ENCODE measurements at places on chromosomes 2 and 18.

- no peak for DNase-seq
These were observed 48.3 kb downstream of the RHBDD1 start for GRCh38 chr2:226884166-226884565.

DNA sequence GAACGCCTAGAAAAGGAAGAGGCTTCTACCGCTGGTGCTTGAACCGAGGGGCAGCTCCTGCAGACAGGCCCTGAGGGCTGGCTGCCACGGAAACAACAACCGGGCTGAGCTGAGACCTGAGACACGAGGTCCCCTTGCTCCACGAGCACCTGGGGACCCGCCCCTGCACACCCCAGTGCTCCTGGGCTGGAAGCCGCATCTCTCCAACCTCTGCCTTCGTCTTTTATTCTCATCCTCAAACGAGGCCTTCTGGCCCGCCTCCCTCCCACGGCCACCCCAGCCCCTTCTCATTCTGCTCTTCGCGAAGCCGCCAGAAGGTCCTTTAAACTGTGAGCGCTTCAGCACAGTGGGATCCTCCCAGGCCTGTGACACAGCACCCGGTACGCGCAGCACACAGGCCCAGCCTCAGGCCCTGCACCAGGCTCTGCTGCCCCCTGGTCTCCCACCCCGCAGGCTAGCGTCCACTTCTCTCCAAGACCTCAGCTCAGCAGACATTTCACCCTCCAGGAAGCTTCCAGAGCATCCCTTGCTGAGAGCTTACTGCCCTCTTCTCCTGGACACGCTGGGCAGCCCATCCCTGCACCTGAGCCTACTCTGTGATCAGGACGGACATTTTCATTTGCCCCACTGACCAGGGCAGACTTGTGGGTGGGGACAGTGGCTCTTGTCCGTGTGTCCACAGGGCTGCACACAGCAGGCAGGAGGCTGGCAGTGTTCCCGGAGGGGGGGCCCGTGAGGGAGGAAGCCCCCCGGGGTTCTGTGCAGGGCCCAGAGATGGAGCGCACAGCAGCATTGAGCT is 149.7 kb downstream of the PXDN start:
- no peak for DNase-seq

DNA sequence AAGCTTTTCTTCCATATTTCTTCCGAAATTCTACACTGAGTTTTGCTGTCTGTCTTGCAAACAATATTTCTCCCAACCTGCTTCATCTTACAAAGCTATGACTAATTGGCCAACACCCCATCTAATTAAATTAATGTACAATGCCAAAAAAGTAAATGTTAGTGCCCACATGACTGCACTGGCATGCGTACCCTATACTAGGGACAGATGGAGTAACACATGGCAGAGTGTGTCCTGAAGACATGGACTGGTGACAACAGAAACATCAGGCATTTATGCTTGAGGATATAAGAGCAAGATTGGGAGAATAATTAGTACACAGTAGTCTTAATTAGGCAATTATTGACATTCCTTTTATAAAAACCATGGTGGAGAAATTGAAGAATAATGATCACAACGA is 66.8 kb downstream of the MREG start:
- no peak for DNase-seq

GRCh38 chr2:170503563-170503962 is 211.6 kb upstream of the SP5 start:
- DNase-seq: no peak

GRCh38 chr2:215949991-215950404 is 63.4 kb downstream of the MREG start:
- no peak for DNase-seq

DNA sequence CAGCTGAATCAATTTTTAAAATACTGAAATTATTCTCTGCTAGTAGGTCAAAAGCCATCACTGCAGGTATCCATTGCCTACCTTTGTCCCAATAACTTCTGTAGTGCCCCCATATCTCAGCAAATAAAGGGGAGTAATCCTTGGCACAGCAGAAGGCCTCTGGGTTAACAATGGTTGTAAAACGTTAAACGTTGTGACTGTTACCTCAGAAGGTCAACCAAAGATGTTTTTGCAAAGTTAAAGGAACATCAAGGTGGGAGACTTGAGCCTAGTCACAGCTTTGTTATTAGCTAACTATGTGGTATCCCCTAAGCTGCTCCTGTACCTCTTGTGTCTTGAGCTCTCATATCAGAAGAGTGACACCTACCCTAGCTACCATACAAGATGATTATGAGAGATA is 60.5 kb downstream of the COX7A2L start:
- DNase-seq: no peak

DNA sequence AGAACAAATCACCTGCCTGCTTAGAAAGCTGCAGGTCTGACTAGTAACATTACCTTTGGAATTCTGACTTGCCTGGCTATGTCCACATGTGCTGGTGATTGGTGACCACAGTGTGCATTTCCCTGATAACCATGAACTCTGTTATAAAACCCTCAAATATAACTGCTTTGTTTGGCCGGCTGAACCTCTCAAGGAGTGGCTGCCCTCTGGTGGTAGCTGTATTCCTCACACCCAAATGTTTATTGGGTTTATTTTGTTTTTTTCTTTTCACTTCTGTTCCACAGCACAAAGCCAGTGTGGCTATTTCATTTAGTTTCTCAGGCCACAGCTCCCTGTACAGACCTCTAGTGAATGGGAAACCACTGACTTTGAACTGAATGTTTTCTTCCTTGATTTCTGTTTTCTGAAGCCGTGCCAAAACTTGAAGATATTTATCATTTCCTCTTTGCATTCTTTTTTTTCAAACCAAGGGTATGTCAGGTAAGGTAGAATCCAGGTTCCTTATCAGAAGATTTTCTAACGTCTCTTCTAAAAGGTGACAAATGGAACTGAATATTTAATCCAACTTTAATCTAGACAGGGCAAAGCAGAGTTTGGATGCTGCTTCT is 549.0 kb upstream of the VRK2 start:
- peak; percentile 58 for DNase-seq

DNA sequence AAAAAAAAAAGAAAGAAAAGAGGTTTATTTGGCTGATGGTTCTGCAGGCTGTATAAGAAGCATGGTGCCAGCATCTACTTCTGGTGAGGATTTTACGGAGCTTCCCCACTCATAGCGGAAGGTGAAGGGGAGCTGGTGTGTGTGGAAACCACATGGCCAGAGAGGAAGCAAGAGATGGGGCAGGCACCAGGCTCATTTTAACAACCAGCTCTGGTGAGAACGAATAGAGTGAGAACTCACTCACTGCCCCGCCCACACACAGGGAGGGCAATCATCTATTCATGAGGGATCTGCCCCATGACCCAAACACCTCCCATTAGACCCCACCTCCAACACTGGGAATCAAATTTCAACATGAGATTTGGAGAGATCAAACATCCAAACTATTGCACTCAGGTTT is 68.5 kb downstream of the MOGAT1 start:
- no peak for DNase-seq

GRCh38 chr2:145007093-145007959 is 487.4 kb upstream of the ZEB2 start:
- no peak for DNase-seq

DNA sequence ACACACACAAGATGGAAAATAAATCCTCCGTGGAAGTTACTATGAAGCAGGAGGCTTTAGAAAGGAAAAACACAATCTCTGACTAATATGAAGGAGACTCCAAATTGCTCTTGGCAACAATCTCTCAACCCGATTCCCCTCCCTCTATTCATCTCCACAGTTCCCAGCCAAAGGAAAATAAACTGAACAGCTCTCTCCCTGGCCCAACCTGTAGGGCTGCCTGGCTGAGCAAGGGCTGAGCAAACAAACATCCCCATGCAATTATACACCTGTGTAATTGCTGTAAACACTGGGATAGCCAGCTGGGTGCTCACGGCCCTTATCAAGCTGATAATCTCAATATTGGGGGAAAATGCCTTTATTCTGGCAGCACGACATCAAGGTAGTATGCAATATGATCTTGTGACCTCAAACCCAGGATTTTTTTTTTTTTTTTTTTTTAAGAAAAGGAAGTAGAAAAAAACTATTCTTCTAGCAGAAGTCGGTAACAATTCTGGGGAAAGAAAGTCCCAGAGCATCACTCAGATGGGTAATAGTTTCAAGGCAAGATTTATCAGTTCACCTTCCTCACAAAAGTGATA is 203.3 kb upstream of the SMAD2 start:
- DNase-seq: no peak

DNA sequence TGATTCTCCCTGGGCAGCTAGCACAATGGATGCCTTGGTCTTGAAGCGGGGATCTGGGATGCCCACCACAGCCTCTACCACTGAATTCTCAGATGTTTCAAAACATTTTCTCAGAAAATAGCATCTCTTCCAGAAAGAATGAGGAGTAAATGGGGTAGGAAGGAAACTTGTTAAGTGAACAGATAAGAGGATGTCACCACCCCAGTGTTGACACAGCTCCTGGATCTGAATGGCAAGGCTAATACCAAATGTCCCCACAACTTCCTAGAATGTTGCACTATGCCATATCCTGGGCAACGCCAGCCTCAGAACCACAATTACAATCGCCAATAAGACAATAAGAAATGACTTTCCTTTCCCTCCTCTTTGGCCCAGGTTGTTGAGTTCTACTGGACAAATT is 177.2 kb downstream of the BCL11A start:
- DNase-seq: no peak

DNA sequence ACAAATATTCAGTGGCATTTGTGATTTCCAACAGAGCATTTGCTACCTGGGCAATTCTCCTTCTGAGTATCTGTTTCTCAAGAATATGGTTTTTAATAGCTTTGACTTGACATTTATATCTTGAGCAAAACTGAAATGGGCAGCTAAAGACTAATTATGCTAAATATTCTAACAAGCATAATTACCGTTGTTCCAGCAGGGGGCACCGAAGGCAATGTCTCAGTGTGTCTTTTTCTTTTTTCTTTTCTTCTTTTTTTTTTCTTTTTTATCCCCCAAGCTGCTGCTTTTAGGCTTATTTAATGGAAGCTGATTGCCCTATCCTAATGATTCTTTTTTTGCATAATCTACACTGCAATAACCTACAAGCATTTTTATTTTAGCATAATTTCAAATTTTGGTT is 138.9 kb upstream of the NABP1 start:
- DNase-seq: peak; percentile 47

DNA sequence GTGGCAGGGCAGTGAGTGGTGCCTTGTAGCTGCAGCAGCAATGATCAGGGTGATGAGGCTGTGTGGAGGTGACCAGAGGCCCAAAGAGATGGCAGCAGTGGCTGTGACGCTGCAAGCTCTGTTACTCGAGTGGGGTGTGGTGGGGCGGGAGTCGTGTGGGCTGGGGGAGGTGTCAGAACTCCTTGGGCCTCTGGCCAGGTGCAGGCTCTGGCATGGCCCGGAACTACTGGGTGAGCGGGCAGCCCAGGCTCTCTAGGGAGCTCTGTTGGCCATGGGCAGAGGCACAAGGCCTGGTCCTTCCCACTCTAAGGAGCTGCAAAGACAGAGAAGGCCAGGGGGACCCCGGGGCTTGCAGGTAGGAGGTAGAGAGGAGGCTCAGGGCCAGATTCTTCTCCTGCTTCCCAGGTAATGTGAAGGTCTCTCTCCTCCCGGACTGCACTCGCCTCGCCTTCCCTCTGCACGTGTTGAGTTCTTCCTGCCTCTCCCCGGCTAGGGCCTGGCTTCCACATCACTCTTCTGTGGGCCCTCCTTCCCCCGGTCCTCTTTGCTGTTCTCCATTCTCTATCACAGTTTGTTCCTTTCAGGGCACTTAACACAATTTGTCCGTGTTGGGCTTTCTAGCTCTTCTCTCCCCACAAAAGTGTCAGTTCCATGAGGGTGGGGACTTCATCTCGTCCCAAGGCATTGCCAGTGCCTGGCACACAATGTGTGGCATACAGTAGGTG is 114.8 kb downstream of the MCFD2 start:
- DNase-seq: no peak

DNA sequence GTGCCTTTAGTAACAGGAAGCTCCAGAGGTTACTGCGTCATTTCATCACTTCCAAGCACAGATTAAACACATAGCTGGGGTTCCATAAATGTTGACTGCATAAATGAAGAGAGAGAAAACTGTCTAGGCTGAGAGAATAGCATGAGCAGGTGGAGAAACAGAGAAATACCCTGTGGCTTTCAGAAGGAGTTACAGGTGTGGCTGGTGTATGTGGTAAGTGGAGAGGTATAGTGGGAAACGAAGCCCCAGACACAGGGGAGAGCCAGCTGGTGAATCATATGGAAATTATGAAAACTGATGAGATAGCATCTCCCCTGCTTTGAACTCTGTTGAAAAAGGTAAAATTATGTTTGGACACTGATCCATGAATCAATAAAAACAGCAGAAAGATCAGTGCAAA is 807.4 kb upstream of the POU3F3 start:
- DNase-seq: no peak

DNA sequence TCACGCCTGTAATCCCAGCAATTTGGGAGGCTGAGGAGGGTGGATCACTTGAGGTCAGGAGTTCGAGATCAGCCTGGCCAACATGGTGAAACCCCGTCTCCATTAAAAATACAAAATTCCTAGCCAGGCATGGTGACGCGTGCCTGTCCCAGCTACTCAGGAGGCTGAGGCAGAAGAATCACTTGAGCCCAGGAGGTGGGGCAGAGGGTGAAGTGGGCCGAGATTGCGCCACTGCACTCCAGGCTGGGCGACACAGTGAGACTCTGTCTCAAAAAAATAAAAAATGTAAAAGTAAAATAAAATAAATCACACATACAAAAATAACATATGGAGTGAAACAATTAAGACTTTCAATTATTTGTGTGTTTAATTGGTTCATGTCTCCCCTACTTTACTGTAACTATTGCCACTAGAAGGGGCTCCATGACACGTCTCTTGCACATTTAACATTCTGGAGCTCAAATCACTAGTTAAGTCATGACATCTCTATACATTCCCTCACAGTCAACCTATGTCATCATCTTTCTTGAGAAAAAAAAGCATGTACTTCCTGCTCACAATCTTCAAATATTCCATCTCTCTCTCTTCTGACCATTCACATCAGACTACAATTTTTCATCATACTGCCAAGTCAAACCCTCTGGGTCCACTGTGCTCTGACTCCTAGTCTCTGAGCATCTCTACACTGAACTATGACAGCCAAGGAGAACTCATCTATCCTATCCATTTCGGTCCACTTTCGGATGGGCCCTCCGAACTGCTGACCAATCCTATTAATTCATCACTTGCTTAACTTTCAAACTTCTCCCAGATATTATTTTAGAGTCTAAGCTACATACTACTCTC is 6.7 kb downstream of the GFPT1 start:
- no peak for DNase-seq

GRCh38 chr18:22840606-22841144 is 92.5 kb upstream of the RBBP8 start:
- DNase-seq: no peak

DNA sequence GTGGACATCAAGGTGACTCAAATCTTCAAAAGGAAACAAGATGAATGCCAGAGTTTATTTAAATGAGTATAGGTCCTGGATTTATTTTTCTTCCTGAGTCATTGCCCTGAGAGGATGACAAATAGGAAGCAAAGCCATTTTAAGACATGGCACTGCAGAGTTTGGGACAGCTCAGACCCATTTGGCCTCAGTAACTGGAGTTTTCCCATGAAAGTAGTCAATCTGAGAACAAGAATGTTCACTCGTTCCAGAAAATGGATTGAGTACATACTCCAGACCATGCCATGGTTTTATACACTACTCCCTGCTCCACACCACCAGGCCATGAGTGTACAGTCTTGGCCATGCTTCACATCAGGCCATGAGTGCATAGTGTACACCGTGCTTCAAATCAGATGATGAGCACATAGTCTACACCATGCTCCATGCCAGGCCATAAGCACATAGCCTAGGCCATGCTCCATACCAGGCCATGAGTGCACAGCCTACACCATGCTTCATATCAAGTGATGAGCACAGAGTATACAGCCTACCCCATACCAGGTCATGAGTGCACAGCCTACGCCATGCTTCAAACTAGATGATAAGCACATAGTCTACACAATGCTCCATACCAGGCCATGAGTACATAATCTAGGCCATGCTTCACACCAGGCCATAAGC is 202.4 kb downstream of the FBXO15 start:
- no peak for DNase-seq
